Vagina (tissue), 2 donors: ENCODE measurements at places on chromosomes 5 and 9.

DNA sequence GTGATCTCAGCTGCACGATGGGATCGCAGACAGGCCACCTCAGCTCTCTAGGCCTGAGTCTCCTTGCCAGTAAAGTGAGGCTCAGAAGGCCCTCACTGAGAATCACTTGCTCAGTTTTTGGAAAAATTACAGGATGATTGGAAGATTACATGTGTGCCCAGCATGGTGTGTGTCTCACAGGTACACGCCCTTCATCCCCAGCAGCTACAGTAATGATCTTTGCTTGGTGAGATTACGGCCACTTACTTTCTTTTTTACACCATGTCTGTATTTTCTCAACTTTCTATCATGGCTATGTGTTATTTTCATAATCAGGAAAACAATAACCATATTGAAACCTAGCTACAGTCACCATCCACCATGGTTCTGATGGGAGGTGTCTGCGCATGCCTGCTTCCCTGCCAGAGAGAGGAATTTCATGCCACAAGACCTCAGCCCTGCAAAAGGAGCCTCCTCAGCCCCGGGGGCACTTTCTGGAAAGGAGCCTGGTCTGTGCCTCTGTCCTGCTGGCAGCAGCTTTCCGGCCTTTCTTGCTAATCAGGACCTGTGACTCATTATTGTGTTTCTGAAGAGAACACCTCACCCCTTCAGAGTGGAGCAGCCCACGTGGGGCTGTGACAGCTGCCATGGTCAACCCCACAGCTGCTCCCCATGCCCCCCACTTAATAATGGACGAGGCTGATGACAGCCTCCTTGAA lies 64.2 kb upstream of the OLFM1 start:
- H3K36me3 ChIP-seq: no peaks in the 10 kb centered on the region
- peaks cover 5% of the 10 kb centered on the region for H3K4me1 ChIP-seq
- DNase-seq: no peak
- H3K27me3 ChIP-seq: no peaks in the 10 kb centered on the region

- H3K4me1 ChIP-seq: no peaks in the 10 kb centered on the region
- no peak for DNase-seq
- H3K36me3 ChIP-seq: no peaks in the 10 kb centered on the region
- H3K27me3 ChIP-seq: no peaks in the 10 kb centered on the region
These were observed 346.7 kb upstream of the PTGER4 start for GRCh38 chr5:40332970-40333369.

- no peak for DNase-seq
- H3K4me1 ChIP-seq: peaks cover 62% of the 10 kb centered on the region
- H3K36me3 ChIP-seq: no peaks in the 10 kb centered on the region
- H3K27ac ChIP-seq: no peak overlapping the region
These were observed 3.8 kb downstream of the ADRB2 start for GRCh38 chr5:148830211-148830610.

DNA sequence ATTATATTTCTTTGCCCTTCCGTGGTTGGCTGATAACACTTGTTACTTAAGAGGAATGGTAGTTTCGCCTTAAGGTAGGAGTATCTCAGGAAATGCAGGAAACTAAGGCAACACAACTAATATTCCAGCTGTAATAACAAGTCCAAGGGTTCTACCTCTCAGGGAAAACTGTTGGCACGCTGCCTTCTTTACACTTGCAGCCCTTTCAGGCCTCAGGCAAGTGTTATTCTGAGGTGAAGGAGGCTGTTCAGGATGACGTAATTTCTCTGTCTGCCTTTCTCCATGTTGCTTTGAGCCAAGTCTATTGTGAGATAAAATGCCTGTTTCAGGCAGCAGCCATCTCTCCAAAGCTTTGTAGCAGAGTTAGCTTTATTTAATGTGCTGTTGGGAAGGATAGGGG lies 38.0 kb downstream of the VCAN start:
- no peaks in the 10 kb centered on the region for H3K27me3 ChIP-seq
- H3K27ac ChIP-seq: peak overlapping the region; percentile 49
- H3K4me3 ChIP-seq: no peak overlapping the region
- DNase-seq: no peak
- peaks cover 6% of the 10 kb centered on the region for H3K4me1 ChIP-seq
- no peaks in the 10 kb centered on the region for H3K36me3 ChIP-seq

GRCh38 chr5:153490118-153491037 lies at the start of gene GRIA1:
Gene GRIA1, plus strand, starts transcription at chr5:153490670.
- H3K4me3 ChIP-seq: peak within 1 kb of the TSS; percentile 15
- H3K27me3 ChIP-seq: no peaks in the 10 kb centered on the region
- H3K27ac ChIP-seq: no peak within 1 kb of the TSS
- no peaks in the 10 kb centered on the region for H3K4me1 ChIP-seq

DNA sequence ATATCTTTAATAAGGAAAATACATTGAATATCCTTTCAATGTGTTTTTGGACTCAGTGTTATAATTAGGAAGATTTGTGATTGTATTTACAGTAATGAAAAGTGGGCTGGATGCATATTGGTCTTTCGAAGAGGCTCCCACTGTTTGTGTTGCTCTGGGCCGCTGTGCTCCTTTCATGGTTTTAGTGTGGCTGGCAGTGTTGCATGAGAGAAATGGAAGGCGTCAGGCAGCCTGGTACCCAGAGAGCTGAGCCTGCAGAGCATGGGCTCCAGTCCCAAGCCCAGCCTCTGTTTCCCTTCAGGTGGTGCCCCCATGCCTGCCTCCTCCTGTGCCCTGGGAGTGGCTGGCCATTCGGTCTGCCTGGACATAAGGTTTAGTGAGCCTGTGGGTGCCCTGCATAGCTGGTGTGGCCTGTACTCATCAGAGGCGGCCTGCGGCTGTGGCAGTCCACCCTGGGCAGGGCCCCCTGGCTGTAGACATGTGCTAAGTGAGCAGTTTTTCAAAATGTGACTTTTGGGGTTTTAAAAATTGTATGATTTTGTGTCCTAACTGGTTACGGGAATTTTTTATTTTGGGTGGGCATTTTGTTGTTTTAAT lies 27.4 kb upstream of the FAM120AOS start:
- H3K4me1 ChIP-seq: peaks cover 16% of the 10 kb centered on the region

DNA sequence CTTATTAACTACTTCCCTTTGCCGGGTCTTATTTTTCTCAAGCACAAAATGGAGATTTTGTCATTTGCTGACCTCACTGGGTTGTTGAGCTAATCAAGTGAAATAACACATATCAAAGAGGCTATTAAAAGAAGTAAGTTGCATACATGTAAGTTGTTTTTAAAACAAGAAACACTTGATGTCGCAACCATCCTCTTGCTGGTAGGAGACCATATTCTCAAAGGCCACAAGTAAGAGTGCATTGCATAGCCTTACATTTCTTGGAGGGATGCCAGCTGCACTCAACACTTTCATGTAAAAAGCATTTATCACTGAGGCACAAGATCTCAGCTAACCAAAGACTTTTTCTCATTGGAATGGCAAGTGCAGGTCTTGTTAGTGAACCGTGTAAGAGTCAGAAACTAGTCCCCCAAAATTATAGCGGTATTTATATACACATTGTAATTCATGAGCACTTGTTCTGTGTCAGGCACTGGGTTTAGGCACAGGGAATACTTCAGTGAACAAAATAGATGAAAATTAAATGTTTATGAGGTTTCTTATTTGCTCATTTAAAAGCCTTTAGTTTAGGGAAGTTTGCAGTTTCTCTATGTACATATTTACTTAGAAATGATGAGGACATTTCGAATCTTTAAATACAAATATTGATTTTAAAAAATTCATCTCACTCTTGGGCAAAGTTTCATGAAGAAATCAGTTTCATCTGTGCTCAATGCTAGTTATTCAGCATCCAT lies 72.0 kb downstream of the ZFAND5 start:
- DNase-seq: no peak
- H3K4me1 ChIP-seq: peaks cover 6% of the 10 kb centered on the region
- no peaks in the 10 kb centered on the region for H3K36me3 ChIP-seq
- no peak overlapping the region for H3K27ac ChIP-seq

DNA sequence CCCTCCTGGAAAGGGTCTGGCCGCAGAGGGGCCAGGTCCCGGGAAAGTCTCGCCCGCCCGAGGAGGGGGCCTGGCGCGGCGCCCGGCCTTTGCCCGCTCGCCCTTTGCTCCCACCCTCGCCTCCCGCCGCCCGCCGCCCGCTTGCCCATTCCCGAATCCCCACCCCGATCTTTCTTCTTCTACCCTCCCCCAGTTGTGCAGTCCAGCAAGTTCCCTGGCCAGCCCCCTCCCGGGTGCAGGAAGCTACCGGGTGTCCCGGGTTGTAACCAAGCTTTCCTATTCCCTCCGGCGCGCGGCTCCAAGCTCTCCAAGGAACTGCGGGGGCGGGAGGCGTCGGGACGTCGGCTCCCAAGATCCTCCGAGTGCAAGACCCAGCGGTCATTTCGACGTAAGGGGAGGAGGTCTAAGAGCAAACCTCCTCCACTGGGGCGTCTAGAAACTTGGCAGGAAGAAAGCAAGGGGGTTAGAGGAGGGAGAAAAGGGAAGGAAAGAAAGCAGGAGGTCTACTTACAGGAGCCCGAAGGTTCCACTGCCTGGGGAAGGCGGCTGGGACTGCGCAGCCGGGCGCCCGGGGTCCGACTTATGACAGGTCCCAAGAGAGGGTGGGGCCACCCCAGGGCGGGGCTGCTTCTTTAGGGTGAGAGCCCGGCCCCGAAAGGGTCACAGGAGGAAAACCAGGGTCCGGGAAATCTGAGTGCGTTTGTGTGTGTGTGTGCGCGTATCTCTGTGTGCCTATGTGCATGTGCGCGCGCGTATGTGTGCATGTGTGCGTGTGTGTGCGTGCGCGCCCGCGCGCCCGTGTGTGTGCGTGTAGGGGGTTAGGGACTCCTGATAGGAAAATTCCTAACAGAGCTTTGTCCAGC lies at the start of gene PTGR1:
Gene PTGR1, minus strand, starts transcription at position 556 of the 863 bp plus-strand sequence. CDS start 2,225 bp downstream, outside the sequence.
- H3K36me3 ChIP-seq: peaks cover 9% of the 10 kb centered on the region
- peak within 1 kb of the TSS; percentile 84 for H3K27ac ChIP-seq
- peak within 1 kb of the TSS; percentile 86 for H3K4me3 ChIP-seq

DNA sequence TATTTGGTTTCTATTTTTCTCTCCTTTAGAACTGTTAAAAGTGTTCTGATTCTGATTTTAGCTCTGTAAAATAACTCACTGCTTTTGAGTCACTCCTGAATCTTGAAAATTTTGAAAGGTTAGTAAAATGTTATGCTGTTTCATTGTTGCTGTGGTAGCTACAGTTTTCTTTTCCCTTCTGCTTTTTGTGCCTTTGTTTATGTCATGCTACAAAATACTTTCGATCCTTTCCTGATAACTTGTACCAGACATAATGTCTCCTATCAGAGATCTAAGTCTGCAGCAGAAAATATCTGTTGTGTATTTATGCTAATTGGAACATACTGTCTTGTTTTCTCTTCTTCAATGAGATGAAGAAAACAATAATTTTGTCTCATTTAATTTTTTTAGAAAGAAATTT lies 26.9 kb upstream of the CEP120 start:
- no peaks in the 10 kb centered on the region for H3K36me3 ChIP-seq
- no peak overlapping the region for H3K4me3 ChIP-seq
- H3K27ac ChIP-seq: no peak overlapping the region
- no peaks in the 10 kb centered on the region for H3K27me3 ChIP-seq
- no peak for DNase-seq

DNA sequence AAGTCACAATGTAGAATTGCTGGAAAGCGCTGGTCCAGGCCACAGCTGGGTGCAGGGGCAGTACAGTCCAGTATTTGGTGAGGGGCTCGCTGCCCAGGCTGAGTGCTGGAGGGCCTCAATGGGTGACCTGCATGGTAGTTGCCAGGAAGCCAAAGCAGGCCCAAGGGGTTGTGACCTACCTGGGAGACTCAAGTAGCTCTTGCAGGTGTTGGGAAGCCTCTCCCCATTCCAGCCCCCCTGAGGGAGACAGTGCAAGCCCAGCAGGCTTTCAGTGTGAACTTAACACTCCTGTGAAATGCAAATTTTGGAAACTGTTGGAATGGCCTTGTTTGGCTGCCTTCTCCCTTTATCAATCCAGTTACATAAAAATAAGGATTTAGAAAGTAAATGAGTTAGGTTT lies 13.9 kb downstream of the KDM4C start:
- no peak overlapping the region for H3K27ac ChIP-seq
- peaks cover 7% of the 10 kb centered on the region for H3K4me1 ChIP-seq
- no peak overlapping the region for H3K4me3 ChIP-seq
- no peaks in the 10 kb centered on the region for H3K36me3 ChIP-seq
- DNase-seq: no peak
- H3K27me3 ChIP-seq: no peaks in the 10 kb centered on the region

GRCh38 chr9:127049044-127049443 lies 73.4 kb downstream of the ANGPTL2 start:
- peak overlapping the region; percentile 26 for H3K27ac ChIP-seq
- H3K4me1 ChIP-seq: peaks cover 22% of the 10 kb centered on the region
- H3K27me3 ChIP-seq: no peaks in the 10 kb centered on the region
- peak; percentile 64 for DNase-seq
- no peak overlapping the region for H3K4me3 ChIP-seq
- H3K36me3 ChIP-seq: no peaks in the 10 kb centered on the region

GRCh38 chr5:59039296-59040023 lies 456.6 kb downstream of the RAB3C start:
- H3K27ac ChIP-seq: peak overlapping the region; percentile 88
- H3K4me1 ChIP-seq: peaks cover 58% of the 10 kb centered on the region
- H3K36me3 ChIP-seq: no peaks in the 10 kb centered on the region
- H3K27me3 ChIP-seq: no peaks in the 10 kb centered on the region
- no peak for DNase-seq
- H3K4me3 ChIP-seq: peak overlapping the region; percentile 73

GRCh38 chr5:142644640-142645361 lies 41.1 kb downstream of the FGF1 start:
- peaks cover 22% of the 10 kb centered on the region for H3K4me1 ChIP-seq
- no peaks in the 10 kb centered on the region for H3K27me3 ChIP-seq
- H3K36me3 ChIP-seq: no peaks in the 10 kb centered on the region
- H3K4me3 ChIP-seq: no peak overlapping the region
- H3K27ac ChIP-seq: peak overlapping the region; percentile 41

- no peaks in the 10 kb centered on the region for H3K27me3 ChIP-seq
- H3K36me3 ChIP-seq: no peaks in the 10 kb centered on the region
- H3K4me1 ChIP-seq: peaks cover 93% of the 10 kb centered on the region
- no peak for DNase-seq
These were observed 12.4 kb downstream of the LARP1 start for GRCh38 chr5:154767576-154767975.

GRCh38 chr5:164224772-164225171 lies 719.4 kb downstream of the MAT2B start:
- H3K4me1 ChIP-seq: no peaks in the 10 kb centered on the region
- H3K27ac ChIP-seq: no peak overlapping the region
- no peak overlapping the region for H3K4me3 ChIP-seq
- no peaks in the 10 kb centered on the region for H3K36me3 ChIP-seq
- DNase-seq: no peak

GRCh38 chr5:20559845-20560244 lies 571.8 kb upstream of the CDH18 start:
- H3K27ac ChIP-seq: no peak overlapping the region
- no peak overlapping the region for H3K4me3 ChIP-seq
- H3K27me3 ChIP-seq: no peaks in the 10 kb centered on the region
- H3K36me3 ChIP-seq: no peaks in the 10 kb centered on the region
- H3K4me1 ChIP-seq: no peaks in the 10 kb centered on the region

DNA sequence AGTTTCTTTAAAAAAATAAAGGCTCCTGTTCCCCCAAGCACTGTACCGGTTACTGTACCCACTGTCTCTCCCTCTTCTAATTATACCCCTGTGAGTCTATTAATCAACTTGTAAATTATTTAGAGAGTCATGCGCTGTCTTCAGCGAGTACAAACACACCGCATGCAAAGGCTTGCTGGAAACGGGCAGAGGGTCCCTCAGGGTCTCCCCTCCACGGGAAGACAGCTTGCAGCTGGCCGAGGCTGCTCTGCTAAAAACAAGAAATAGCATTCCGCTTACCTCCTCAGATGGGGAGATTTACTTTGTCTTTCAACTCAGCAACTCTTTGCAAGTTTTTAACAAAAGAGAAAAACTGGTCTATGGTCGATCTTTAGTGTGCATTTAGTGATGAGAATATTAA lies 71.8 kb downstream of the AK8 start:
- H3K27ac ChIP-seq: no peak overlapping the region
- no peaks in the 10 kb centered on the region for H3K4me1 ChIP-seq
- peak; percentile 44 for DNase-seq
